ENCODE measurements at places on chromosomes 13 and 19. TPM values are rescaled to one million over a fixed set of nuclear protein-coding genes. Genes with fewer than 3 reads are reported as not detected.
A peak's percentile ranks its signal among the peaks of the same experiment; 100 is the strongest.

Gene PCDH17
- 21.8 TPM for total RNA-seq

Gene HSD11B1L
- total RNA-seq, result 11.9 TPM

GRCh38 chr19:30546332-30546731 is 174.1 kb downstream of the ZNF536 start:
- H3K36me3 ChIP-seq, result no peaks in the 10 kb centered on the region
- H3K4me3 ChIP-seq, result no peak overlapping the region
- H3K4me1 ChIP-seq, result no peaks in the 10 kb centered on the region

Gene CPT1C
- 0.66 TPM for total RNA-seq

DNA sequence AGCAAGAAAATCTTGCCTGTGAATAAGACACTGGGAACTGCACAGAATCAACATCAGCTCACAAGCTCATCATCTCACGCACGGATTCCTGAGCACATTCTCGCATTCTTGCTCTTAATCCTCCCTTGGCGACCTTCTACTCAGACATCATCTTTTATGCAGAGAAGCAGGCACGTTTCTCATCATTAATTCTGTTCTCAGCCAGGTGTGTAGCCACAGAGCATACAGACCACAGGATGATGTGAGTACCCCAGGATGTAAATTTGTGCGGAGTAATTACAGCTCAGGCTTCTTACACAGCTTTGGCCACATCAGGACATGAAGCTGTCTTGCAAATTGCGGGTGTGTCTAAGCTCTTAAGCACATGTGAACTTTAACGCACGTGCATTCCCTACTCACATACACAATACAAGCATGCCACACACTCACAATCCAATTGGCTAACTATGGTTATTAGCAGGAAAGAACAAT is 36.5 kb upstream of the SACS start:
- no peak overlapping the region for H3K27ac ChIP-seq
- no peak overlapping the region for H3K4me3 ChIP-seq
- H3K4me1 ChIP-seq, result peaks cover 15% of the 10 kb centered on the region
- H3K36me3 ChIP-seq, result no peaks in the 10 kb centered on the region
- no peak for DNase-seq

Gene IL12RB1
- not detected for total RNA-seq

Gene ARGLU1
- total RNA-seq, result 76.8 TPM

Gene PRSS57
- not detected for total RNA-seq

DNA sequence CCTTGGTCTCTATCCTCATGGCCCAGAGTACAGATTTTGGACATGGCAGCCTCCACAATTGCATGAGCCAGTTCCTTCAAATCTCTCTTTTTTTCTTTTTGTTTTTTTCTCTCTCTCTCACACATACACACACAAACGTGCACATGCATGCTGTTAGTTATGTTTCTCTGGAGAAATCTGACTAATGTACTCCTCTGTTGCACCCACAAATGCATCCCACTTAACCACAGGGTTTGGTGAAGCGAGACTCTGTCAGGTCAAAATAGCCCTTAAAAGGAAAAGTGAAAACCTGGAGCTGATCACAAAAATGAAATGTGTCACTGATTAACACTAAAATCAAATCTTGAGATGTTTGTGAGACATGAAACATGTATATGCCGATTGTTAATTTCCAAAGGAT is 374.6 kb upstream of the ARGLU1 start:
- H3K36me3 ChIP-seq, result no peaks in the 10 kb centered on the region
- no peak overlapping the region for H3K4me3 ChIP-seq
- H3K27ac ChIP-seq, result no peak overlapping the region
- no peaks in the 10 kb centered on the region for H3K4me1 ChIP-seq

- H3K27me3 ChIP-seq, result no peaks in the 10 kb centered on the region
- no peak overlapping the region for H3K27ac ChIP-seq
- H3K4me3 ChIP-seq, result no peak overlapping the region
- H3K36me3 ChIP-seq, result no peaks in the 10 kb centered on the region
- DNase-seq, result no peak
These were observed 187.2 kb downstream of the ITGBL1 start for GRCh38 chr13:101639711-101640110.

- peak overlapping the region; percentile 80 for H3K27ac ChIP-seq
- DNase-seq, result no peak
- H3K4me1 ChIP-seq, result peaks cover 47% of the 10 kb centered on the region
- no peaks in the 10 kb centered on the region for H3K27me3 ChIP-seq
- H3K36me3 ChIP-seq, result no peaks in the 10 kb centered on the region
These were observed 8.9 kb upstream of the NR2F6 start for GRCh38 chr19:17254636-17255035.

DNA sequence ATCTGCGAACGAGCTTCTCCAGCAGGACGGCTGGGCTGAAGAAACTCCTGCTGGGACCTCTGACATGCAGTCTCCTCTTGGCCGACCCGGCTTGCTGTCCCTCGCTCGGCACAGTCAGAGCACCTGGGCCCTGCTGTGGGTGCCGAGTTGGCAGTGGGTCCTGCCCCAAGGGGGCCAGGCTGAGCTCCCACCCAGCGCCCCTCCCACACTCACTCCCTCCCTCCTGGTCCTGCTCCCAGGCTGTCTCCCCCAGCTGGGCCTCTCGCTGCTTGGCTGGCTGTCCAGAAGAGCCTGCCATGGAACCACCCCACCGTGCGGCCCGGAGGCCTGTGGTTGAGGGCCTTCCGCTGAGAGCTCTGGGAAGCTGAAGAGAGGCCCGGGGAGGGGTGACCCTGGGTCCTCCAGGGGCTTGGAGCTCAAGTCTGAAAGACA is 6.0 kb downstream of the AKT2 start:
- DNase-seq, result no peak
- H3K4me3 ChIP-seq, result no peak overlapping the region
- H3K27ac ChIP-seq, result peak overlapping the region; percentile 19
- peaks cover 91% of the 10 kb centered on the region for H3K4me1 ChIP-seq

DNA sequence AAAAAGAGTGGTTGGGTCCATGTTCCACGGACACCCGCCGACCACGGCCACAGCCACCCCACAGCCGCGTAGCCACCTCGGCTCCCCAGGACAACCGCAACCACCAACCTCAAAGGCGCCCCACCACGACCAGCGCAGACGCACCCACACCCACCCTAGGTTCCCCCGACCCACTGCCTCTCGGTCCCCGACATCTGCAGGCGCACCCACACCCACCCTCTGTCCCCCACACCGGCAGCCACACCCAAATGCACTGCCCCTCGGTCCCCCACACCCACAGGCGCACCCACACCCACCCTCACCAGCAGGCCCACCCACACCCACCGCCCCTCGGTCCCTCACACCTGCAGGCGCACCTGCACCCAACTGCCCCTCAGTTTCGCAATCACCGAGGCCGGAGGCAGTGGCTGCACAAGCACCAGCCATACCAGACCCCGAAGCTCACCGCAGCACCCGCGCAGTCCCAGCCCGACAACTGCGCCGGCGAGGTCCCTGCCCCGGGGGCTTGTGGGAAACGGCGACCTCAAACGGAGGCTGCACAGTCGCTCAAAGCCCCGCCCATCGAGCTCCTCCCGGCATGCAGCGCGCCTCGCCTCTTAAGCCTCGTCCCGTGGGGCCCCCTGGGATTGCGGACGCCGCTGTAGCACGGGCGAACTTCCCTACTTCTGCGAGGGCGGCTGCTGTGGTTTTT is 18.3 kb downstream of the ZNF77 start:
- H3K27me3 ChIP-seq, result no peaks in the 10 kb centered on the region
- DNase-seq, result no peak
- no peaks in the 10 kb centered on the region for H3K36me3 ChIP-seq

Gene MPND
- 0.99 TPM for total RNA-seq

DNA sequence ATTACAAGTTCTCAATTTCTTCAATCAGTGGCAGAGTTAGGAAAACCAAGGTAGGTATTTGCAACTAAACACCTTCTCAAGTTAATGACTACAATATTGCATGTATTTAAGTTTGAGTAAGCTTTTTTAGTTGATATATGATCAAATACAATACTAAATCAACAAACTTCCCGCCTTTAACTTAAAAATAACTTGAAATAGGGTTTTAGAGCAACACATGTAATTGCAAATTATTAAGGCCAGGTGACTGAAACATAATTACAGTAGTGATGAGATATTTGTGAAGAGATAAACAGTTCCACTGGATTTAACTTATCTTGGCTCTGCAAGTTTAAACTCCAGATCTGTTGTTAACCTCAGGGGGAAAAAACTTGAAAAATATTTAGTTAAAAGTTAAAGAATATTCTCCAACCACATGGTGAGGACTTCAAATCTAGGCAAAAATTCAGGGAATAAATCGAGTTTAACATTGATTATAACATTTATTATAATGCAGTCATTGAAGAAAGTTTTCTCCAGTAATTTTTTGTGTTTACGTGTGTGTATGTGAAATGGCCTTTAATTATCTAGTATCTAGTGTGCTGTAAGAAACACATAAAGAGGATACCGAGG is 3.6 kb downstream of the DACH1 start:
- H3K27me3 ChIP-seq, result no peaks in the 10 kb centered on the region
- H3K4me3 ChIP-seq, result no peak overlapping the region
- no peak for DNase-seq
- H3K36me3 ChIP-seq, result no peaks in the 10 kb centered on the region

Gene RASGRP4
- total RNA-seq, result 4.6 TPM

DNA sequence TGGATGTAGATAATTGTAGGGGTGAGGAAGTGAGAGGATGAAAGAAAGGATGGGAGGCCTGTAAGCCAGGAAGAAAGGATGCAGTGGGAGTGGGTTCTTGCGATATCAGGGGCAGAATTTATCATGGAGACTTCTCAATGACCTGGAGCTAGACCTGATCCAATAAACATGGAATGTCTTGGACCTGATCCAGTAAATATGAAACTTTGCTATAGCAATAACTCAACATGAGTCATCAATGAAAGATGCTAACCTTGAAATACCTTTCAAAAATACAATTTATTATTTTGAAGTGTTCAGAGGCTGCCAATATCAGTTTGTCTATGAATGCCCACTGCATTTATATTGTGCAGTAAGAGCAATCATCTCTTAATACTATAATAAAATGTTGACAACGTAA is 279.5 kb downstream of the POU4F1 start:
- no peak for DNase-seq
- H3K27me3 ChIP-seq, result no peaks in the 10 kb centered on the region
- no peak overlapping the region for H3K27ac ChIP-seq
- H3K4me1 ChIP-seq, result no peaks in the 10 kb centered on the region
- no peak overlapping the region for H3K4me3 ChIP-seq

Gene FCAR
- total RNA-seq, result not detected

DNA sequence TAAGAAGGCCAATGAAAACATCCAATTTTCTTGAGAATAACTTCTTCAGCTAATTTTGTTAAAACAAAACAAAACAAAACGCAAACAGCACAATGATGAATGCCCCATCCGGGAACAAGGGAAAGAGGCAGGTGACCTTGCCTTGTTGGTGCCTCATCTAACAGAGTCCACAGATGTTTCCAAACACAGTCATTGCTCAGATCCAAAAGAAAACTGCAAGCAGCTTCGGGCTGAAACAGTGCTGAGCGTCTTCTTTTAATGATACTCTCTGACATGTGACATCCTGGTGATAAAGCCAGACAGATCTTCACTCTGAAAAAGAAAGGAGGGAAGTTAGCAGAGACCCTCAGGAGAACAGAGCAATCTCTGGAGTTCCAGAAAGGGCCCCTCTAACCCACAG is 30.4 kb downstream of the IRS2 start:
- no peak overlapping the region for H3K4me3 ChIP-seq
- H3K36me3 ChIP-seq, result peaks cover 4% of the 10 kb centered on the region
- H3K4me1 ChIP-seq, result no peaks in the 10 kb centered on the region
- DNase-seq, result no peak

Gene TMEM255B
- total RNA-seq, result 1.0 TPM

Gene SLC25A41
- total RNA-seq, result not detected

- H3K27me3 ChIP-seq, result no peaks in the 10 kb centered on the region
- peaks cover 16% of the 10 kb centered on the region for H3K4me1 ChIP-seq
- no peak for DNase-seq
- no peak overlapping the region for H3K4me3 ChIP-seq
These were observed 32.5 kb downstream of the DLEU7 start for GRCh38 chr13:50810998-50811397.

DNA sequence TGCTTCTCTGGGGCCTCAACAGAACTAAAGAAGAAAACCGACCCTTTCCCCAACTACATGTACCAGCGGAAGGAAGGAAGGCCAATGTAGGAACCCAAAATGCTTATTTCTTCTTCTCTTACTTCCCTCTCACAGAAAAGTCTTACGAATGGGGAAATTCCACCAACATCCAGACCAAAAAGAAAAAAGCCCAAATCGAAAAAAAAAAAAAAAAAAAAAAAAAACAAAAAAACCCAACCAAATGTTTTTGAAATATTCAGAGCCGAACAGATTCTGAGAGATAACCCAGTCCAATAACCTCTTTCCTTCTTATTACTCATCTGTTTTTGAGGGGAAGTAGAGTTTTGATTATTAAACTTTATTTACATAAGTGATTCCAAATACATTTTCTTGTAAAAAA is 3.9 kb downstream of the PPM1N start:
- H3K27ac ChIP-seq, result peak overlapping the region; percentile 12
- DNase-seq, result no peak
- no peaks in the 10 kb centered on the region for H3K27me3 ChIP-seq
- H3K4me1 ChIP-seq, result peaks cover 32% of the 10 kb centered on the region
- H3K36me3 ChIP-seq, result no peaks in the 10 kb centered on the region
- no peak overlapping the region for H3K4me3 ChIP-seq

- H3K4me1 ChIP-seq, result no peaks in the 10 kb centered on the region
- no peaks in the 10 kb centered on the region for H3K27me3 ChIP-seq
These were observed 197.8 kb downstream of the NALCN start for GRCh38 chr13:101218484-101218883.

- H3K4me1 ChIP-seq, result peaks cover 4% of the 10 kb centered on the region
- DNase-seq, result no peak
- H3K36me3 ChIP-seq, result no peaks in the 10 kb centered on the region
- H3K27me3 ChIP-seq, result no peaks in the 10 kb centered on the region
These were observed 173.5 kb downstream of the DCT start for GRCh38 chr13:94305934-94306333.

Gene PNMA8A
- 6.5 TPM for total RNA-seq

DNA sequence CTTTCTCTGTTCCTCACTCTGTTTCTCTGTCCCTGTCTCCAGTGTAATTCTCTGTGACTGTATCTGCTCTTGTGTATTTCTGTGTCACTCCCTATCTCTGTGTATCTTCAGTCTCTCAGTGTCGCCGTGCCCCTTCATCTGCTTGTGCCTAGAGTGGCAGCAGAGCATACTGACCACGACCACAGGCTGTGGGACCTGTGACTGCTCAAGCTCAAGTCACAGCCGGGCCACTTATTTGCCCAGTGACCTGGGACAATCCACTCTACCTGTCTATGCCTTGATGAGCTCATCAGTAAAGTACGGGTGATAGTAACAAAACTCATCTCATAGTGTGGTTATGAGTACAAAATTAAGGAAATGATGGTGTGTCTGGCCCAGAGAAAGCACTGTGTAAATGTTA is 8.7 kb downstream of the TMEM147 start:
- no peak overlapping the region for H3K4me3 ChIP-seq
- H3K36me3 ChIP-seq, result no peaks in the 10 kb centered on the region
- peaks cover 43% of the 10 kb centered on the region for H3K4me1 ChIP-seq
- H3K27me3 ChIP-seq, result no peaks in the 10 kb centered on the region
- no peak for DNase-seq

Gene EPN1
- 52.1 TPM for total RNA-seq

- H3K36me3 ChIP-seq, result no peaks in the 10 kb centered on the region
- peaks cover 33% of the 10 kb centered on the region for H3K4me1 ChIP-seq
- DNase-seq, result peak; percentile 75
- no peak overlapping the region for H3K4me3 ChIP-seq
- no peaks in the 10 kb centered on the region for H3K27me3 ChIP-seq
- H3K27ac ChIP-seq, result no peak overlapping the region
These were observed 76.4 kb upstream of the MCF2L start for GRCh38 chr13:112892426-112893206.

Gene PROZ
- total RNA-seq, result not detected

Measured in body of pancreas (tissue), 4 donors.